Hepatocyte (in vitro differentiated cells): ENCODE measurements at places on chromosomes 6 and 20. TPM values are rescaled to one million over a fixed set of nuclear protein-coding genes. Genes with fewer than 3 reads are reported as not detected.

Gene BPIFA1
- not detected in 2 replicates for total RNA-seq

Gene CPXM1
- total RNA-seq, result 47.9 and 57.8 TPM in 2 replicates

Gene RBBP9
- total RNA-seq, result 22.5 and 31.7 TPM in 2 replicates

Gene SLC35D3
- total RNA-seq, result not detected in 2 replicates

Gene HLA-DOA
- 1.4 and 2.0 TPM in 2 replicates for total RNA-seq

Gene GABRR1
- total RNA-seq, result 0.27 TPM in 1 of 2 replicates, not detected in the other

Gene SLC32A1
- not detected in 2 replicates for total RNA-seq

Gene GRM1
- total RNA-seq, result 0.08 and 0.17 TPM in 2 replicates

Gene MAP7
- total RNA-seq, result 22.9 and 24.1 TPM in 2 replicates

Gene SLC17A1
- total RNA-seq, result 1.9 and 3.2 TPM in 2 replicates

Gene ETV7
- total RNA-seq, result 0.88 and 1.2 TPM in 2 replicates

Gene CCN6
- not detected in 2 replicates for total RNA-seq

Gene HTR1E
- total RNA-seq, result 5.3 and 6.2 TPM in 2 replicates

Gene MEI4
- total RNA-seq, result 0.27 and 0.44 TPM in 2 replicates
